T-helper 22 cell (primary cell): ENCODE measurements at places on chromosomes 3 and 15.

- no peak for DNase-seq
Observed at GRCh38 chr15:48507416-48508065, 138.0 kb downstream of the FBN1 start.

DNA sequence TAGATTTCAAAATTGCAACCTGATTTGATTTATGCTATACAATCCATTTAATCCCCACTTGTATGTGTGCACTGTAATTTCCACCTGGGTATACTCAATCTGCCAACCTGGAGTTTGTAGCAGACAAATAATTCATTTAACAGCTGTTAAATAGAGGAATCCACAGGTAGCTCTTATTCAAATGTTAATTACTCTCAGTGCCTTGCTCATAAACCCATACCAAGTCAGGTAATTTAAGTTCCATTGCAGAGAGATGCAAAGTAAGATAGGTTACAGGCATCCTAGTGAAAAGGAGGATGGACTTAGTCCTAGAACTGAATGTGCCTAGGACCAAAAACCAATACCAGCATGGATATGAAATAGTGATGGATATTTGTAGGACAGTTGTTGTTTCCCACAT lies 674.2 kb downstream of the TBL1XR1 start:
- no peak for DNase-seq

- no peak for DNase-seq
Observed at GRCh38 chr15:76038512-76038911, 21.3 kb upstream of the TMEM266 start.

DNA sequence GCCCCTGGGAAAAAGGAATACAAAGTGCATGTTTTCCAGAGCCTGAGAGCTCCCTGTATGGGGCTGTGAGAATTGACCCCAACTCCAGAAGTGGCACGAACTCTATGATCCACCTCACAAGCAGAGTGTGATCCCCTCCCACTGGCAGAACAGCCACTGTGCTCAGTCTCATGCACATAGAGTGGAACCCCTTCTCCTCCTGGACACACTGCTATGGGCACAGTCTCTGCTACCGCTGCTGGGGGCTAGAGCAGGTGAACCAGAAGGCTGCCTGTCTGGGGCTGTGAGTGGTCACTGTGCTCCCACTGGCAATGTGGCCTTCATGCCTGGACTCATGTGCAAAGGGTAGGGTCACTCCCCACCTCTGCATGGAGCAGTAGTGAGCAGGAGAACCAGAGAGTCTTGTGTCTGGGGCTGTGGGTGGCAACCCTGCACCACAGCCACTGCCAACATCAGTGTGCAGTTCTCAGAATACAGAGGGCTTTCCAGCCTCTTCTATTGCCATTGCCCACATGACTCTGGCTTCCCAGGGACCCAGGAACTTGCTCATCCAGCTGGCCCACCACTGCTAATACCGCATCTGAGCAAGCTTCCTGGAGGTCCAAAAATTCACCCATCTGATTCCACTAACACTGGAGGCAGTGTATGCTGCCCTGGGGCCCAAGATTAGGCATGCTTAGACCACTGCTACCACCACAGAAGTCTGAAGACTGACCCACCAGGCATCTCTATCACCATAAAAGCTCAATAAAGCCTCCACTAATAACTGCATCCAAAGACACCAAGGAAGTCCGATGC lies 343.7 kb upstream of the SOX14 start:
- DNase-seq: no peak

GRCh38 chr15:45644437-45644836 lies 9.6 kb downstream of the SQOR start:
- DNase-seq: no peak

GRCh38 chr3:47266709-47267489 lies 15.7 kb downstream of the KIF9 start:
- no peak for DNase-seq

- DNase-seq: no peak
Observed at GRCh38 chr3:29475854-29476253, 195.0 kb downstream of the RBMS3 start.

GRCh38 chr3:152496286-152496685 lies 227.6 kb downstream of the MBNL1 start:
- no peak for DNase-seq

- DNase-seq: no peak
Observed at GRCh38 chr3:173770011-173770410, 372.5 kb downstream of the NLGN1 start.

DNA sequence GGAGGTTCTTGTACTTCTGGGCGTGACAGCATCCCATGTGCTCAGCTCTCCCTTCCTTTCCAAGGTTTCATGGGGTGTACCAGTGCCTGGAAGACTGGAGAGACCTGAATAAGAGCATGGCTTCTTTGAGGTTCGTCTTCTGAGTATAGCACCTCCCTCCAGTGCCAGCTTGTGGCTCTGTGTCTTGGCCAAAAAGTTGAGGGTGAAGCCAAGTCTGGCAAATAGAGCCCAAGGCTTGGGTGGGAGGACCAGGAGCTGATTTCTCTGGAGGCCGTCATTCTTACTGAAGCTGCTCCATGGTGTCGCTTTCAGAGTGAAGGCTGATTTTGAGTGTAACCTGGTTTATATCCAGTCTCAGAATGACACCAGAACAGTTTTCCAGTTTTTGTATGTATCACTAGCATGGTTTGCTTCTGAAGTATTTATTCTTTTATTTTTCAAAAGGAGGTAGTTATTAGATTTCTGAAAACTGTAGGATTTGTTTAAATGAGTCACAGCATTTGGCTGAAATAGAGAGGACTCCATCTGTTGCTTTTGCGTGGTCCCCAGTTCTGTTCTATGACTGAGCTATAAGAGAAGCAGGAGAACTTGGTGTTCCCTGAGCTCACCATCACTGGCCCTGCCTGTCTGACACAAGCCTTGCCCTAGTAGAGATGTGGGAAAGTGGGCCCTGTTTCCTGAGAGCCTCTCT lies 47.2 kb downstream of the BSN start:
- DNase-seq: no peak

DNA sequence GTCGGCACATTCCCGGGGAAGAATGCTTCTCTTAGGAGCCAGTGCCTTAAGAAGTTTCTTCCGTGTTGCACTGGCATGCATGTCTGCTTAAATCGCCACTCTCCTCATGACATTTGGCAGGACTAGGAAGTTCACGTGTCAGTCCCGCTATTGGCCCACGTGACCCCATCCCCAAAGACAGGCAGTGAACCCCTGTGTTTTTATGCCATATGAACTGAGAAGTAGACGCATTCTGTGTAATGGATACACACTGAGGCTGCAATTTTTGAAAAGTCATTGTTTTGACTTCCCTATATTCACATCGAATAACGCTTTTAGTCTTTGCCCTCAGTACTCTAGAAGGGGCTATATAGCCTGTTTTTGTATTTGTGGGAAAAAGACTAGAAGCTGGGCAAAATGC lies 125.6 kb upstream of the TBL1XR1 start:
- no peak for DNase-seq

DNA sequence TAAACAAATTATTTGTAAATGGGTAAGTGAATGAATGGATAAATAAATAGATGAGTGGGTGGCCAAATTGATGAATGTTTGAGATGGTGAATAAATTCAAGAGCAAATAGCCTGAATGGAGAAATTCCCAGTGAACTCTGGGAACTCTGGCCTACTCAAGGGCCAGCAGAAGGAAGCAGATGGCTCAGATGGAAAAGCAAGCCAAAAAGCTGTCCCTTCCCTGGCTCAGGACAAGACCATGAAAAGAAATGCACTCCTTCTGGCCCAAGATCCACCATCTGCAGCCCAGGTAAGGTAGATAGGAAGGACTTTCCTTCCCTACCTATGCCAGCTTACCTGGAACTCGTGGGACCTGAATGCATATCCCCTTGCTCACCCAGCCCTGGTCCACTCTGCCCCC lies 37.6 kb upstream of the CLDN18 start:
- DNase-seq: no peak

DNA sequence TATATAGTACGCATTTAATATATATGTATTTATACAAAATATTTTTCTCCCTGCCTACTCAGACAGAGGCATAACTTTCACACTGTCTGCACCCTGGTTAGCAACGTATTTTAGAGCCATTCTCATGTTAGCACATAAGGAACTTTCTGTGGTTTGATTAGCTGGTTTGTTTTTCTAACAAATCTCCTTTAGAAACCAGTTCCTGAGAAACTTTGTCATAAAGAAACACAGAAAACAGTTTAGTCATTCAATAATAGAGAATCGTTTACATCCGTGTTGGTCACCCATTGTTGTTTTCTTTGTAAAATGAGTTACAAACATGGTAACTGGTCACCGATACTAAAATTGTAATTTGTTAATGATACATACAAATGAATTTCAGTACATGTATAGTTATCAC lies 5.9 kb upstream of the NGRN start:
- DNase-seq: no peak

DNA sequence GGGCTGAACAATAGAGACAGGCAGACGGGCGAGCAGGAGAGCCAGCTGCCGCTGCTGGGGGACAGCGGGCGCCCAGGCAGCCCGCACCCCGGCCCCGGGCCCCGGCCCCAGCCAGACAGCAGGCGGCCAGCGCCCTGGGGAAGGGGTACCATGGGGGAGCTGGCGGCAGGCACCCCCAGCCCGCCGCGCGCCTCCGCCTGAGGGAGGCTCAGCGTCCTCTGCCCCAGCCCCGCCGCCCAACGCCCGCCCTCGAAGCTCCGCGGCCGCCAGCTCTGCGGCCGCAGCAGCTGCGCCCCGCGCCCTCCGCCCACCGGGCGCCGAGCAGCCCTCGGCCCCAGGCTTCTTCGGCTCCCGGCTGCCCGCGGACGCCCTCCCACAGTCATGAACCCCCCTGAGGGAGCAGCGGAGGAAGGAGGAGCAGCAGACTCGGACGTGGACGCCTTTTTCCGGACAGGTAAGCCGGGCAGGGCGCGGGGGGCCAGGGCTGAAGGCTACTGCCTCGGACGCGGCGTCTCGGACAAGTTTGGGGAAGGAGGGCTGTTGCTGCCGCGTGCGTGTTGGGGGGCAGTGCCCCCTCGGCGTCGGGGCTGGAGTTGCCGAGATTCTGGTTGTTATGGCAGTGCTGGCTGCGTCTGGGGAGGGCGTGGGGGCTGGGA lies 41.6 kb upstream of the ROPN1 start:
- DNase-seq: no peak

GRCh38 chr3:86934851-86935250 lies 56.1 kb downstream of the VGLL3 start:
- no peak for DNase-seq

GRCh38 chr3:189170559-189170958 lies 1.2 kb upstream of the TPRG1 start:
- no peak for DNase-seq

- DNase-seq: no peak
Observed at GRCh38 chr3:43882976-43883680, 192.4 kb downstream of the ABHD5 start.
